ENCODE measurements at places on chromosomes 4 and X.
A peak's percentile ranks its signal among the peaks of the same experiment; 100 is the strongest.

- no peak for DNase-seq
Measured at GRCh38 chr4:95105983-95106382, 348.2 kb downstream of the BMPR1B start.

DNA sequence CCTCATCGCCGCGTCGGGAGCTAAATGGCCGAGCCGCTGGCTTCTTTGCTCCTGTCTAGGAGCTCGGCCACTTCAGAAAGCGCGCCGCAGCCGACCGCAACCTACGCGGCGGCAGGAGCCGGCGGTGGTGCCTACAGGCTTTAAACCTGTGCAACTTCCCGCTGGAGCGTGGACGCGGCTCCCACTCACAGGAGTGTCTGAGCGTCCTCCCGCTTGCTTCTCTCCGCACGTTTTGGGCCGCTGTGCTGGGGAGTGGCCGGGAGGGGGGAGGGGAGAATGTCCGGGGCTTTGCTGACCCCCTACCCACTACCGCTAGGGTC is 1.0 kb downstream of the NHSL2 start:
- DNase-seq = no peak

- DNase-seq = no peak
Measured at GRCh38 chr4:153651116-153651515, 33.0 kb upstream of the TLR2 start.

GRCh38 chr4:122576261-122577188 is 44.3 kb downstream of the IL21 start:
- DNase-seq = peak; percentile 41

GRCh38 chrX:36978886-36979285 is 29.3 kb upstream of the FAM47C start:
- DNase-seq = no peak

- no peak for DNase-seq
Measured at GRCh38 chr4:185950891-185951290, 118.1 kb upstream of the TLR3 start.

GRCh38 chr4:68451246-68452211 is 4.3 kb downstream of the TMPRSS11E start:
- DNase-seq = no peak

DNA sequence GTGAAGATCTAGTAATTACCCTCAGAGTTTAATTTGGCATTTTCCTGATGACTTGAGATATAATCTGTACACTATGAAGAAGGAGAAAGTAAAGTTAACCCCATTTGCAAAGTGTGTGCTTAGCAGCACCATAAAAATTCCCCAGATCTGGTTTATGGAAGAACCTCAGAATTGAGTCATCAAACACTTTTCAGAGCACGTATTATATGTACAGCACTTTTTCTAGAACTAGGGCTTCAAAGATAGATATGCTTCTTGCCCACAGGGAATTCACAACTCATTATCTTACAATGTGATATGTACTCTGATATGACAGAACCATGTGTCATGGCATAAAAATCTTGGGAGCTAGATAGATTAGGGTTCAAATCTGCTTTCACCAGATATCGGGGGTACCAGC is 150.9 kb downstream of the SLC10A7 start:
- no peak for DNase-seq

DNA sequence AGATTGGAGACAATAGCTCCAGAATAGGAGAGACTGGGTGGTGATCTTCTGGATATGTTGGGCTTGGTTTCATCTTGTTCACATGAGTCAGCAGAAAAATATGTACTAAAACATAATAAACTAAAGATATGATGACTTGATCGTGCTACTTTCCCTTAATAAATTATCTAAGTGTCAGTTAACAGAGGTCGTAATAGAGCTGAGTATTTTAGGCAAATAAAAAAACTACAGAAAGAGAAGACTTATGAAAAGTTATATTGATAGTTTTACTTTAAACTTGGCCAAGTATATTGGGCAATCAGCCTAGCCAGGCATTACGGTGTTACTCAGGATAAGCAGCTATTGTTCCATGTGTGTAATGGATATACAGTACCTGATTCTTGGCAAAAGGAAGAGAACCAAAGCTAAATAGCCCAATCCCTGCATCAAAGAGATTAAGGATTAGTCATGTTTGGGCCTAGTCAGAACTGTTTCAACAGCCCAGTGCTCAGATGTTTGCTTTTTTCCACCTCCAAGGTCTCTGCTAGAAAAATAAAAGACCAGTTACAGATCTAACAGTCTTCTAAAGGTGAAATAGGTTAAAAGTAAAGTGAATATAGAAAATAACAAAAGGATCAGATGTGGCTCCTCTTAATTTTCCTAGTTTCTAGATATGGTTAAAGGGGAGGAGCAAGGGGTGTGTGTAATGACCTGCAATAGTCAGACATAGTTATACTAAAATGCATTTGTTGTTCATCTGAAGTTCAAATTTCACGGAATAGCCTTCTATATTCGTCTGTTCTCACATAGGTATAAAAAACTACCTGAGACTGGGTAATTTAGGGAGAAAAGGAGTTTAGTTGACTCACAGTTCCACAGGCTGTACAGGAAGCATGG is 262.6 kb downstream of the ADGRL3 start:
- no peak for DNase-seq

- DNase-seq = no peak
Measured at GRCh38 chrX:131264053-131264452, 25.1 kb downstream of the IGSF1 start.

GRCh38 chr4:184751585-184751956 is 17.7 kb upstream of the CENPU start:
- DNase-seq = no peak

DNA sequence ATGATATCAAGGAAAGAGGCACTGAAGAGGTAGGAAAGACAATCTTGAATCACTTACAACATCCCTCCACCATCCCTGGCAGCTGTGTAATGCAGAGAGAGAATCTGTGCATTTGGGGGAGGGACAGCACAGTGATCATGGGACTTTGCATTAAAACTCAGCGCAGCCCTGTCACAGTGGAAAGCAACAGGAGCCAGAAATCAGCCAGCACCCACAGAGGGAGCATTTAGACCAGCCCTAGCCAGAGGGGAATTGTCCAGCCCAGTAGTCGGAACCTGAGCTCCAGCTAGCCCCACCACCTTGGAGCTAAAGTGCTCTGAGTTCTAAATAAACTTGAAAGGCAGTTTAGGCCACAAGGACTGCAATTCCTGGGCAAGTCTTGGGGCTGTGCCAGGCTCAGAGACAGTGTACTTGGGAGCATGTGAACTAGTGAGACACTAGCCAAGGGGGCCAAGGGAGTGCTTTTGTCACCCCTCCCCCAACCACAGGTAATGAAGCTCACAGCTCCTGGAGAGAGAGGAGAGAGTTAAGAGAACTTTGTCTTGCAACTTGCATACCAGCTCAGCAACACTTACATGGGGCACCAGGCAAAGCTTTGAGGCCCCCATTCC is 83.9 kb upstream of the FAM241A start:
- DNase-seq = no peak

DNA sequence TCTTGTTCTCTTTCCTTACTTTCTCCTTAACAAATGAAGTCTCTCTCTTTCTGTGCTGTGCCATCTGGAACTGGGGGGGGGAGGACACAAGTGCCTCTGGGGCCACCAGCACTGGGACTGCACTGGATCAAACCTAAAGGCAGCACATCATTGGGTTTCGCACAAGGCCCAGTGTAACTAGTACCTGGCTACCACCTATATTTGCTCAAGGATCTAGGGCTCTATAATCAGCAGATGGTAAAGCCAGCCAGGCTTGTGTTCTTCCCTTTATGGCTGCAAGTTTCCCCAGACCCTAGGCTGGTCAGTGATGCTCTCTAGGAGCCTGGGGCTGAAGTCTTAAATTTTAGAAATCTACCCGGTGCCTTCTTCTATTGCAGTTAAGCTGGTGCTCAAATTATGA is 40.1 kb downstream of the RTL3 start:
- no peak for DNase-seq

DNA sequence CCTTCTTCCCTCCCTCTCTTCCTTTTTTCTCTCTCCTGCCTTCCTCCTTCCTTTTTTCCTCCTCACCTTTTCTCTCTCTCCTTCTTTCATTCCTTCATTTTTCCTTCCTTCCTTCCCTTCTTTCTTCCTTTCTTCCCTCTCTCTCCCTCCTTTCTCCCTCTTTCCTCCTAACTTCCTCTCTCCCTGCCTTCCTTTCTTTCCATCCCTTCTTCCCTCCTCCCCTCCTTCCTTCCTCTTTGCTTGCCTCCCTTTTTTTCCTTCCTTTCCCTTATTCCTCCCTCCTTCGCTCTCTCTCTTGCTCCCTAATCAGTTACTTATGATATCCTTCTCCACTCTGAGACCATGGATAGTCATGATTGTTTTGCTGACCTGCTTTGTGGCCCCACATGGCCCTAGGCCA is 56.7 kb upstream of the PUDP start:
- DNase-seq = no peak

DNA sequence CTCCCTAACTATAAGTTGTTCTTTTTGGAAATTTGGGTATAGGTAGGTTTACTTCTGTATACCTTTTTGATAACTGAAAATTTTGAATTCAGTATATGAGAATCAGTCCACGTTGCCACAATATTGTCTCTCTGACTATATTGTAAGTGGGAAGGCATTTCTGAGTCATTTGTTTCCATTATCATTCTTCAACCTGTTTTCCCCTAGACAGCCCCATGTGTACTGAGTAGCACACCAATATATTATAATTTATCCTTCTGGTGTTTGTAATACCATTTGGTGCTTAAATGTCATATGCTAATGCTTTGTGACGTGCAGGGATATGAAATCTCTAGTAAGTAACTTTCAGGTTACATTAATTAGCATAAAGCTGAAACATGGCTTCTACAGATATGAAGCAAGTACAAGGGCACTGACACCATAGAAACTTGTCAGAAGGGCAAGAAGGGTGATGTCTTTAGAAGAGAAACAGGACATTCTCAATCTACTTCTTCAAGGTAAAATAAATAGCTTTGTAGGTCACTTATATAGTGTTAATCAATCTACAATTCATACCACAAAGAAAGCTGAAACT is 27.7 kb downstream of the PAK3 start:
- no peak for DNase-seq

DNA sequence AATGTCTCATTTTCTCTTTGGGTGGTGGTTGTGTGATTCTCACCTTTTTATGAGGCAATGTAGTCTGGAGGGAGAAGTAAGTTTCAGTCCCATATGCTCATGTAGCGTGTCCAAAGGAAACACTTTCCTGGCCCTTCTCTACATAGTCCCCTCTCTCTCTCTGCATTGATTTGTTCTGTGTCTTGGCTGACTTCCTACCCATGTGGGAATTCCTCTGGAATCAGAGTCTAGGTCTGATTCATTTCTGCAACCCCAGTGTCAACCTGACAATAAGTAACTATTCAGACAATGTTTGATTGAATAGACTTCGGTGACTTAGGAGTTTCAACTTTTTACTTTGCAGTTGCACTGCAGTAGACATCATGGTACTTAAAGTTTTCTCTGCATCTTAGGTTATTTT is 2.7 kb upstream of the ALAS2 start:
- no peak for DNase-seq

- no peak for DNase-seq
Measured at GRCh38 chrX:151552743-151553142, 10.7 kb upstream of the PASD1 start.

GRCh38 chr4:109185548-109185947 is 116.9 kb downstream of the COL25A1 start:
- DNase-seq = no peak

DNA sequence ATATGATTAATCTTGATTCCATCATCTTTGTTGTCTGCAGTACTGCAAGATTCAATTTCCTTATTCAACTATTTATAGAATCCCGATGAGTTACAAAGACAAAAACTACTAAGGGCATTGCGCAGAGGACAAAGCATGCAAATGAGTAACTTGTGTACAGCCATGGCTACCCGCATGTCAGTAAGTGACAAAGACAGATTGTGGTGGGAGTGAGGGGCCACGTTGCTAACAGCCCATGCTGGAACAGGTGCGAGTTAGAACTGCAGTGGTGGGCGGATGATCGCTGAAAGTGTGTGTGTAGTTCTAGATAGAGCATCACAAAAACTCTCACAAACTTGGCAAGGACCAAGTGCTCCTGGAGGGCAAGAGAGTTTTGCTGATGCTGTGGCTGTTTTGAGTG is 49.5 kb downstream of the ACOX3 start:
- DNase-seq = no peak

DNA sequence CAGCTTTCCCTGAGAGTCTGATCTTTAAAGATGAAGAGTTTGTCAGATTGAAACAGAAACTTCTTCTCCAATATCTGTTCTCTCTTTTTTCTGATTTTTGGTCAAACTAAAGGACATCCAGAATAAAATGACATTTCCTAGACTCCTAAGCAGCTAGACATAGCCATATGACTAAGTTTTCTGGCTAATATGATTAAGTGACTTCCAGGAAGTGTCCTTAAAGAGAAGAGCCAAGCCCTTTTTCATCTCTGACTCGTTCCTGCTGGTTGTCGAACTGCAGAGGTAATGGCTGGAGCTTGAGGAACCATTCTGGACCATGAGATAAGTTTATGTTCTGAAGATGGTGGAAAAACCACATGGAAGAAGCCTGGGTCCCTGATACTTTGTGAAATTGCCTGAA is 546.0 kb downstream of the BCOR start:
- no peak for DNase-seq

Data from activated T-cell treated with anti-CD3 and anti-CD28 coated beads for 24 hours (primary cell).